Substantia nigra (tissue), 51 donors: ENCODE measurements at places on chromosomes 11 and 22.

DNA sequence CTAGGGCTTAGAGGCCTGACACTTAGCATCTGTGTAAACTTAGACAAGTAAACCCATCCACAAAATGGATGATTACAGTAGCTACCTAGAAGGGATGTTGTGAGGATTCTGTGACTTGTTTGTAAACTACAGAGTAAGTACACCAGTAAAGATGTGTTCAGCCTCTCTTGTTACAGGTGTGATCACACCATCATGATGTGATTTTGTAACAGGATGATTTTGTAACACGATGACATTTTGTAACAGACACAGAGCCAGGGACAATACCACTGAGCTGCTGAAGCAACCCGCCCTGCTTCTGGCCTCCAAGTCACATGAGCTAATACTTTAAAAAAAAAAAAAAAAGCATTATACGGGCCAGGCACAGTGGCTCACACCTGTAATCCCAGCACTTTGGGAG is 17.0 kb downstream of the FADD start:
- no peak for DNase-seq

DNA sequence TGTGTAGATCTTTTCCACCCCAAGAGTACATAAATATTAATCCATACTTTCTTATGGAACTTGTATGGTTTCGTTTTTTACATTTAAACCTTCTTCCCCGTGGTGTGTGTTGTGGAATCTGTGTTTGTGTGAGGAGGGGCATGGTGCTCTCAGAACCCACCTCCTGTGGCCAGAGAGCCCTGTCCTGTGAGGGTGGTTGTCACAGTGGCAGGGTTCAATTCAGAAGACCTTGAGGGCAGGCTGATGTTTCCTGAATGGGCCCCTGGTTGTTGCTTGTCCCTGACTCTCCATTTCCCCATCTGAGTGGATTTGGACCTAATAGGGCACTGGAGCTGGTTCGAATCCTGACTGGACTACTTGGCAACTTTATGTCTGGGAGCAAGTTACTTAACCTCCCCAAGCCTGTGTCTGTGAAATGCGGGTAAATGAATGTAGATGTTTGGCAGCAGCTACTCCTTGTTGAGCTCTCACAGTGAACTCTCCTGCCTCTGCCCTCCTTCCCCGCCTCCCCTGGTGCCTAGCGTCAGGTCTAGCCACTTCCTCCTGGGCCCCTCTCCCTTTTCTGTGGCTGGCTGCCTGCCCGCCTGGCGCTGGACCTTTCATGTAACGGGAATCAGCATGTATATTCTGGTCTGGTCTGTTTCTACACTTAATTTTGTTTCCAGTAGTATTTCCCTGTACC is 7.3 kb downstream of the NEAT1 start:
- DNase-seq = no peak

DNA sequence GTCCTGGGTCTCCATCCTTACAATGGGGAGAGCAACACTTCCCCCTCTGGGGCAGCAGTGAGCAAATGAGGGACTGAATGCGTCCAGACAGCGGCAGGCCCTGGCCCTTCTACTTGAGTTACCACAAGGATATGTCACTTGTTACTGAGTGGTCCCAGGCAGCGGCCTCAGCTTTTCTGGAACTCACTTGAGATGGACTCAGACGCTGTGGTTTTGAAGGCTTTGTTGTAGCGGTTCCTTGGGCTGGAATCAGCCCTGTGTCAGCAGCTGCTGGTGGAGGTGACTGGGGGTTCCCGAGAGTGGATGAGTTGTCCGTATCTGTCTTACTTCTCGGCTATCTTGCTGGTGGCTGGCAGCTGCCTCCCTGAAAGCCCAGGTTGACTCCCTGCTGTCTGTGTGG is 77.0 kb downstream of the MICAL2 start:
- no peak for DNase-seq

- no peak for DNase-seq
These were observed 31.6 kb downstream of the SLC36A4 start for GRCh38 chr11:93166194-93166593.

- no peak for DNase-seq
These were observed 18.1 kb downstream of the TRMU start for GRCh38 chr22:46353483-46354105.

DNA sequence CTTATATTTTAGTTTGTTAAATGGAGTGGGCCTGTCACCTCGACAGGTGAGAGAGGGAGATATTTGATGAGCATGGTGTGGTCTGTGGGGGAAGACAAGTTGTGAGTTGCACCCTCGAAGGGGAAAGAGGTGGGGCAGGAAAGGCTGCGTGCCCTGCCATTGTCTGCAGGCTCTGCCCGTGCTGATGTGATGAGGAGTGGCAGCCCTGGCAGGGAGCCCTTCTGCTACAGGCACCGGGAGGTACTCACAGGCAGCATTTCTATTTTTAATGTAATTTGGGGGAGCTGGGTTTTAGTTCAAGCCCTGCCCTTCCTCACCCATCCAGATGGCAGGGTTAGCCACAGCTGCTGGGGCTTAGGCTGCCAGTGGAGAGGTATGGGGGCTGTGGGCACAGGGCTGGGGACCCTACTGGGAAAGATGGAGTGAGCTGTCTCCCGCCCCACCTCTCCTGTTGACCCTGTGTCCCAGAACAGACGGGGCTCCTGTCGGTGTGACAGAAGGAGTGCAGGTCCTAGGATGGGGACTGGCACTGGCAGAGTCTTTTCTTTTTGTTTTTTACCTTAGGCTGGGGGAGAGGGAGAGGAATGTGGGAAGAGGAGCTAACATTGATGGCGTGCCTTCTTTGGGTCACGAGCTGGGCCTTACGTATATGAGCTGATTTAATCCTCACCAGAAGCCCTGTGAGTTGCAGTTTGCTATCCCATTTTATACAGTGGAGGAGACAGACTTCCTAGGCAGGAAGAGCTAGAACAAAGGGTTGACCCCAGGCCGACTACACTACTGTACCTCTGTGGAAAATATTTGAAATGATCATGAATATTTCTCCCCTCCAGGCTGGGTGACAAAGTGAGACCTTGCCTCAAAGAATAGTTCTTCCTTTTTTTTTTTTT is 51.6 kb downstream of the CEP164 start:
- DNase-seq = no peak

GRCh38 chr11:23226331-23227077 is 366.2 kb upstream of the CCDC179 start:
- no peak for DNase-seq

DNA sequence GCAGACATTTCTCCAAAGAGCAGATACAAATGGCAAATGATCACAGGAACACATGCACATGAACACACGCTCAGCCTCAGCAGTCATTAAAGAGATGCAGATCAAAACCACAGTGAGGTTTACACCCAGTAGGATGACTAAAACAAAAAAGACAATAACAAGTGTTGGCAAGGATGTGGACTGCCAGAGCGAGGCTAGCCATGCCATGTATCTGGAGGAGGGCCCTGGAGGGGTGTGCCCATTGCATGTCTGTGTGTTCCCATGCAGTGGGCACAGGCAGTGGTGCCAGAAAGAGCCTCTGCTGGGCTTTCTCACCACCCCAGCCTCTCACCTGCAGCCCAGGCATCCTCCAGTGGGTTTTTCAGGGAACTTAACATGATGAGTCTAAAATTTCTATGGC is 54.2 kb upstream of the KCNQ1OT1 start:
- no peak for DNase-seq

- no peak for DNase-seq
These were observed 626.4 kb downstream of the BRD1 start for GRCh38 chr22:49201046-49201970.

GRCh38 chr11:112795911-112796649 is 165.1 kb upstream of the NCAM1 start:
- DNase-seq = no peak

GRCh38 chr11:44338698-44339529 is 29.0 kb upstream of the ALX4 start:
- DNase-seq = no peak

- no peak for DNase-seq
These were observed 527 bp upstream of the MRPL48 start for GRCh38 chr11:73787051-73787642.

- no peak for DNase-seq
These were observed 37.0 kb upstream of the MUC5AC start for GRCh38 chr11:1120532-1121330.

DNA sequence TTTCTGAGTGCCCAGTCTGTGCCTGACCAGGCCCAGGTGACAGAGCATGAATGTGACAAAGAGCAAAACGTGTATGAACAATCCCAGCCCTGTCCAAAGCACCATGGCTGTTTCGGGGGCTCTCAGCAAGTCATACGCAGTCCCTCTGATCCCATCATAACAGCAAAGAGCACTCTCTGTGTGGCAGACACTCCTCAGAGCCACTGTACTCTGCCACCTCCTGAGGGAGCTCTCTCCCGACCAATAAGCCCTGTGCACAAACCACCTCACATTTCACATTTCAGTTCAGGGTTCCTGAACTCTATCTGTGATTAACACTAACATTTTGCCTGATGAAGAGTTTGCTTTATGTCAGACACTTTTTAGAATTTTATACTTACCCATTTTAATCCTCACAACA is 6.6 kb downstream of the DGCR2 start:
- peak; percentile 28 for DNase-seq

DNA sequence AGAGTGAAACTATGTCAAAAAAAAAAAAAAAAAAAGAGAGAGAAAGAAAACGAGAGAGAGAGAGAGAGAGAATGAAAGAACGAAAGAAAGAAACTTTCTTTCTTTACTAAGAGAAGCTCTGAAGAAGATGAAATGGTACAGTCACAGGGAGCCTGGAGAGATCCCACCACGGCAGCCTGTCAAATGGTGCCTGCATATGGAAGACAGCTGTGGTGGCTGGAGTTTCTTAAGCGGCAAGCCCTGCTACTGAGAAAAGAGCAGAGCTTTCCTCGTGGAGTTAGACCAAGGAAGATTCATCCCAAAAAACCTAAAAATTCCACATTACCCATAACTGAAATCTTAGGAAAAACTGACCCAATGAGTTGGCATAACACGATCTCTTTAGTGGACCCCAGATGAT is 66.7 kb downstream of the MICAL3 start:
- DNase-seq = no peak

- DNase-seq = no peak
These were observed 48.4 kb downstream of the GRAMD1B start for GRCh38 chr11:123478352-123478987.

GRCh38 chr11:13010749-13011465 is 1.8 kb downstream of the RASSF10 start:
- DNase-seq = peak; percentile 17
